ENCODE measurements at places on chromosomes 4 and X.

DNA sequence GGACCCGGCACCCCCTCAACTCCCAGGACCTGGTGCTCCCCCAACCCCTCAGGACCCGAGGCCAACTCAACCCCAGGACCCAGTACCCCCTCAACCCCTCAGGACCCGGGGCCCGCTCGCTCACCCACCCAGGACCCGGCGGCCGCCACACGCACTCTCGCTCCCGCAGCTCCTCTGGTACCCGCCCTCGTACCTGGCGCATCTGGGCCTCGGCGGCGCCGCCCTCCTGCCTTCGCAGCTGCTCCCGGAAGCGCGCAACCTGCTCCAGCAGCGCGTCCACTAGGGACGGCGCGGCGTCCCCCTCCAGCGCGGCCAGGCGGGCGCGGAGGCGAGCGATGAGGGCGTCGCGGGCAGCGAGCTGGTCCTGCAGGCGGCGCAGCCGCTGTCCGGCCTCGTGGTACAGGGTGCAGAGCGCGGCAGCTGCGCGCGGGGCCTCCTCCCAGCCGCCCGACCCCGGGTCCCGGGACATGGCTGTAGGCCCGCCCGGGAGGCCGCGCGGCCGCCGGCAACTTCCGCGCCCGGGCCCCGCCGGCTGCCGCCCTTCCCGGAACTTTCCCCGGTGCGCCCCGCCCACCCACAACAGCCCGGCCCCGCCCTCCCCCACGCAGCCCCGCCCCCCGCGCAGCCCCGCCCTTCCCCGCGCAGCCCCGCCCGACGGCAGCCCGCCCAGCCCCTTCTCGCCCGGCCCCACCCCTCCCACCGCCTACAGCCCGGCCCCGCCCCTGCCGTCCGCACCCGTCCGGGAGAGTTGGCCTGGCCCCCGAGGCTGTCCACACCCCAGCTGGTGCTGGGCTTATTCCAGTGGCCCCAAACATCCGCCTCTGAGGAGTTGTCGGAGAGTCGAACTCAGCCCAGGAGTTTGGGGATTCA lies at the start of gene TNIP2:
TSS of gene TNIP2 (minus strand) at position 516 of the 870 bp plus-strand sequence. CDS start at position 469, 47 bp downstream.
- DNase-seq, result peak; percentile 89

GRCh38 chr4:116385583-116385982 lies 699.8 kb downstream of the TRAM1L1 start:
- DNase-seq, result no peak

DNA sequence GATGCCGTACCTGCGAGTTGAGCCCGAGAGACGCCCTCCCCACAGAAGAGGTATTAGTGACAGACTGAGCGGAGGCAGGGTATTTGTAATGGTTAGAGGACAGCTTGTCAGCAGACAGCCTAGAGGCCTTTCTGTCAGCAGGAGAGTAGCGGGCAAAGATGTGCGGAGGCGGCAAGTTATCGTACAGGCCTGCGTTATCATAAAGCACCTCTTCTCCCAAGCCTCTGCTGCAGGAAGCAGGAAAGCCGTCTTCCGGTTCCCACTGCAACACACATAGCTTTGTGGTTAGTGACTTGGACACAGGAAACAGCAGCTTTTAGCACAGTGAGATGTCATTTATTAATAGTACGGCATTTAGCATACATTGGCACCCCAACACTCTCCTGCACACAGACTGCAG lies 158.3 kb downstream of the AFAP1 start:
- no peak for DNase-seq

GRCh38 chr4:130238121-130238520 lies 1142.2 kb downstream of the C4orf33 start:
- DNase-seq, result no peak

DNA sequence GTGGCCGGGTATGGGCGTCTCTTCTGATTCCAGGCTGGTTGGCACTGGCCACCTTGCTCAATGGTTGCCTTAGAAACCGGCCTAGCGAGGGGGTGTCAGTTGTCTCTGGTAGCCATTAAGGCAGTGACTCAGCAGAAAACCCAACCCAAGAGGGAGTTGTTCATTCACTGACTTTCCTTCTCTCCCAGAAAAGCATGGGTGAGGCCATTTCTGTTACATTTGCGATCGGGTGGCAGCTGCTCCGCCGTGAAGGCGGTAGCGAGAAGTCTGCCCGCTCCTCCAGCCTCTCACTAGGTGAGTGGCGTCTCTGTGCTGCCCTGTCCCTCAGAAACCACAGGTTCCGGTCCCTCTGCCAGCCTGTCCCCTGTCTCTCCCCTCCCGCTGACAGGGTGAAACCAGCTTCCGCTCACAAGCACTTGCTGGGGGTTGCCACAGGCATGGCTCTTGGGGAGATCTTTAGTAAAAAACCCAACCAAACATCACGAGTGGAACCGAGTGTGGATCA lies 17.4 kb downstream of the IRAK1 start:
- no peak for DNase-seq

- DNase-seq, result peak; percentile 79
Measured at GRCh38 chrX:111309083-111309482, 38.8 kb upstream of the CAPN6 start.

- peak; percentile 33 for DNase-seq
Measured at GRCh38 chrX:16870862-16871815, 977 bp upstream of the RBBP7 start.

DNA sequence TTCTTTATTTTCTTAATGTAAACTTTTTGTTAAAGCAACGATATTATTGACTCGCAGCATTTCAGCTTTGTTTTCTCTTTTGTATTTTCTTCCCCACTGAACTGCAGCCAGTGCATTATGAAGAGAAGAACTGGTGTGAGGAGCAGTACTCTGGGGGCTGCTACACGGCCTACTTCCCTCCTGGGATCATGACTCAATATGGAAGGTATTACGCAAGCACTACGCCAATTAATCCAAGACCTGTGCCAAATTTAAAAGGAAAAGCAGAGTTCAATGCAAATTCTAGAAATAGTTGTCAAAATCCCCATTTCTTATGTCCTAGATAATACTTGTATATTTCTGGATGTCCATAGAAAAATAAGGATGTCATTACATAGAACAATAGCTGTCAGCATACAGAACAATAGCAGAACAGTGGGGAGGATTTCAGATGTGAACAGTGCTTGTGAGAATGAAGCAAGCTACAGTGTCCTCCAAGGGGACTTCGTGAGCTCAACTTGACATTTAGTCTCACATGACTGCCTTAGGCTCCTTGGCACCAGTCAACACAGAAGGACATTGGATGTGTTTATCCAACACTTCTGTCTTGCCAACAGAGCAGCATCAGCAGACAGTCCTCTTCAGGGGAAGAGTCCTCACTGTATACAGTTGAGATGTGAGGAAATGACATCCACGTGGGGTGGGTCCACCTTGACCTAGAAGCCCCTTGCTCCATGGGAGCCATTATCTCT lies 85.9 kb downstream of the MAOA start:
- DNase-seq, result no peak

- peak; percentile 21 for DNase-seq
Measured at GRCh38 chrX:129239371-129239770, 283.9 kb downstream of the SMARCA1 start.
